CD4-positive, alpha-beta T cell (primary cell): ENCODE measurements at places on chromosomes 1 and 21.

GRCh38 chr1:117793413-117793812, 136.0 kb downstream of the GDAP2 start:
- DNase-seq, result no peak

DNA sequence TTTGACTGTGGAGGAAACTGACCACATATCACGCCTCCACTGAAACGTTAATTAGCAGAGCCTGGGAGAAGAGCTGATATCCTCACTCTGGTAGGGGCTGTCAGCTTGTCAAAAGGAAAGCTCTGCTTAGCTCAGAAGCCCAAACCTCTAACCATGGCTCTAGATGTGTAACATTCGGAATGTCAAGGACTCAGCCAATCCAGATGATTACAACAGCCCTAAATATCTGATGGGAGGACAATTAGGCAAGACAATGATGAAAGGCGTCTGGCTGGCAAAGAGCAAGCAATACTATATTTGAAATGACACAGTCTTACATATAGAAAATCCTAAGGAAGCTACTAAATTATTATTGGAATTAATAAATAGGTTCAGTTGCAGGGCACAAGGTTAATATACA, 45.7 kb upstream of the COX20 start:
- DNase-seq, result no peak

DNA sequence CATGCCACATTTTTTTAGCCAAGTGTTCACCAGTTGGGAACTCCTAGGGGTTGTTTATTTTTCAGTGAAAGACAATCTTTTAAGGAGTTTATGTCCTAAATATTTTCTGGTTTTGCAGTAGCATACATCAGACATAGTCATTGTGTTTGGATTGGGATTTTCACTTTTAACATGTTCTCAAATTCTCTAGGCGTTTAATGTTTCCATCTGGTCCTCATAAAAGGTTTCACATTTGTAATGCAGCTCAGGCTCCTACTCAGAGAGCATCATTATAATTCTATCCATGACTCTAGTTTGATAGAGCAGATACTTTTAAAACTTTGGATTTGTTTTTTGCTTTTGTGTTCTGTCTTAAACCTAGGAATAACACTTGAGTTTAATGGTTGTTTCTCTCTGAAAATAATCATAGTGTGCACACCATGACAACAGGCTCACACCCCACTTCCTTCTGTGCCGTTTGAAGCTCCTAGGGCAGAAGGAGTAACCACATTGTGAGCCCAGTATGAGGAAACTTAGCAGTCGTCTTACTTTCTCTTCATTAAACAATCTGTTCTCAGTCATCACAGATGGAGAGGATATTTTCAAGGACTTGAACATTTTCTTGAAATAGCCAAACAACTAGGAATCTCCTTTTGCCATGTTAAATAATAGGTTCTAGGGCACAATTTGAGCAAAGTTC, 219.6 kb downstream of the PDE4B start:
- peak; percentile 7 for DNase-seq

- no peak for DNase-seq
Measured at GRCh38 chr1:208176649-208177048, 67.5 kb downstream of the PLXNA2 start.

DNA sequence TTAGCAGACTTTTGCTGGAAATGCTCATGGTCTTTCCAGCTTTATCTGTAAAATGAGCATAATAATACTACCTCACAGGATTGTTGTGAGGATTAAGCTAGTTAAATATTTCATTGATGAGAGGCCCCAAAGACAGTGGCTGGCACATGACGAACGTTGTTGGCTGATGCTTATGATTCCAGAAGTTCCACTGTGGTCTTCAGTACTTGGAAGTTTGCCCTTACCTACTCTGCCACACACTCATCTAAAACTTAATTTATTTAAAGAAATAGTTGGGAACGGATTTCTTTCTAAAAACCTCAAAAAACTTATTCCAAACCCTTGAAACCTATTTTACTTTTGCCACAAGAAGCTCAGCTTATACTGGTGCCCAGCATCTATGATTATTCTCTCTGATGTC, 170.7 kb downstream of the DHRS3 start:
- DNase-seq, result no peak

DNA sequence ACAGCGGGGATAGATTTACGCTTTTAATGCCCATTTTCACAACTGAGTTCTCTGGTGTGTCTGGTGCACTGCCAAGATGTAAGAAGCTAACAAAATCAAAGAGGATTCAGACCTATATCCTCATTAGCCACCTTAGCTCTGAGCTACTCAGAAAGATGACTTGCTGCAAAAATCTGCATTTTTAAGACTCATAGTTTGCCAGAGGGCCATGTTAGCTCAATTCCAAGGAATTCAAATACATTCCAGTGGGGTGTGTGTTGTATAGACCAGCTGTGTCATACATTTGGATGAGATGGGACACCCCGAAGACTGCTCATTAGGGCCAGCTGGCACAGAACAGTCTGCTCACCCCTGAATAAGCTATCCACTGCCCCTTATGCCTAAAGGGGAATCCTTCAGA, 8.9 kb downstream of the DENND2D start:
- no peak for DNase-seq
